Dermis microvascular lymphatic vessel endothelial cell (primary cell): ENCODE measurements at places on chromosomes 16 and 17. TPM values are rescaled to one million over a fixed set of nuclear protein-coding genes. Genes with fewer than 3 reads are reported as not detected.

The UMOD gene
- not detected in 2 replicates for total RNA-seq

The SNAI3 gene
- 0.13 and 0.25 TPM in 2 replicates for total RNA-seq

The NXPH3 gene
- 0.90 and 3.2 TPM in 2 replicates for total RNA-seq

The CD7 gene
- not detected in 2 replicates for total RNA-seq

The SLC16A5 gene
- total RNA-seq, result 3.9 and 4.6 TPM in 2 replicates

The DCAKD gene
- 22.2 and 32.2 TPM in 2 replicates for total RNA-seq

The PERCC1 gene
- not detected in 2 replicates for total RNA-seq

The TSPAN10 gene
- 0.51 and 0.89 TPM in 2 replicates for total RNA-seq

The ICAM2 gene
- total RNA-seq, result 220 and 251 TPM in 2 replicates

The GPRC5B gene
- 39.3 and 109 TPM in 2 replicates for total RNA-seq

The OXLD1 gene
- total RNA-seq, result 26.6 and 29.7 TPM in 2 replicates

The MYH2 gene
- not detected in 2 replicates for total RNA-seq

The G6PC1 gene
- not detected in 2 replicates for total RNA-seq

The CFAP97D1 gene
- total RNA-seq, result under 0.01 TPM in 1 of 2 replicates, not detected in the other

The HBZ gene
- not detected in 2 replicates for total RNA-seq

The MEFV gene
- total RNA-seq, result under 0.01 TPM in 1 of 2 replicates, not detected in the other

The NME1 gene
- total RNA-seq, result 89.8 and 208 TPM in 2 replicates

The C1QBP gene
- 171 and 284 TPM in 2 replicates for total RNA-seq

The HOXB6 gene
- 3.3 and 3.9 TPM in 2 replicates for total RNA-seq

The AKAP1 gene
- total RNA-seq, result 22.1 and 23.3 TPM in 2 replicates

The CD300LD gene
- not detected in 2 replicates for total RNA-seq

The YBX2 gene
- 0.25 and 0.26 TPM in 2 replicates for total RNA-seq

The PDIA2 gene
- total RNA-seq, result under 0.01 TPM in 1 of 2 replicates, not detected in the other

The NPB gene
- total RNA-seq, result 0.13 TPM in 1 of 2 replicates, not detected in the other

The RAB26 gene
- 0.51 and 0.77 TPM in 2 replicates for total RNA-seq

The FAM171A2 gene
- total RNA-seq, result 3.9 and 6.6 TPM in 2 replicates

The TK2 gene
- total RNA-seq, result 25.7 and 35.4 TPM in 2 replicates

The GAS2L2 gene
- under 0.01 TPM in 1 of 2 replicates, not detected in the other for total RNA-seq

The UTS2R gene
- not detected in 2 replicates for total RNA-seq

The CHD3 gene
- total RNA-seq, result 57.8 and 60.2 TPM in 2 replicates

The FBXW10B gene
- total RNA-seq, result 0.13 TPM in 1 of 2 replicates, not detected in the other

The MYH8 gene
- not detected in 2 replicates for total RNA-seq

The ABCC3 gene
- 0.13 and 0.90 TPM in 2 replicates for total RNA-seq

The CCT6B gene
- total RNA-seq, result 0.39 and 0.63 TPM in 2 replicates

The CACNB1 gene
- total RNA-seq, result 0.90 and 1.6 TPM in 2 replicates

The CSF3 gene
- total RNA-seq, result 0.13 and 0.90 TPM in 2 replicates

The CDH3 gene
- under 0.01 TPM in 1 of 2 replicates, not detected in the other for total RNA-seq

The XAF1 gene
- total RNA-seq, result 1.5 and 4.7 TPM in 2 replicates

The C16orf92 gene
- total RNA-seq, result not detected in 2 replicates

The NT5M gene
- 1.8 and 4.2 TPM in 2 replicates for total RNA-seq

The VTN gene
- total RNA-seq, result under 0.01 TPM in 1 of 2 replicates, not detected in the other

The CD300C gene
- not detected in 2 replicates for total RNA-seq

The GLIS2 gene
- total RNA-seq, result 0.38 and 0.39 TPM in 2 replicates

The NT5C3B gene
- 57.8 and 63.1 TPM in 2 replicates for total RNA-seq

The PTGES3L gene
- total RNA-seq, result 0.13 TPM in 2 replicates

The SRCIN1 gene
- total RNA-seq, result under 0.01 TPM in 2 replicates
